ENCODE measurements at places on chromosomes 16 and 17. TPM values are rescaled to one million over a fixed set of nuclear protein-coding genes. Genes with fewer than 3 reads are reported as not detected.

The VAT1 gene
- total RNA-seq, result 73.2 TPM

The BICDL2 gene
- total RNA-seq, result 3.1 TPM

The EMP2 gene
- 21.9 TPM for total RNA-seq

The TMC7 gene
- 3.1 TPM for total RNA-seq

The CTRB2 gene
- not detected for total RNA-seq

The ZPBP2 gene
- not detected for total RNA-seq

The ST6GALNAC2 gene
- total RNA-seq, result 28.5 TPM

The P2RX1 gene
- total RNA-seq, result 1.0 TPM

The EVPLL gene
- total RNA-seq, result 0.33 TPM

The XPO6 gene
- total RNA-seq, result 78.5 TPM

The TP53TG3D gene
- not detected for total RNA-seq

The SOST gene
- 0.22 TPM for total RNA-seq
